ENCODE measurements at places on chromosomes 5 and 9.

- DNase-seq: no peak
Measured at GRCh38 chr9:84402517-84402916, 62.0 kb upstream of the SLC28A3 start.

GRCh38 chr9:113876151-113876992 lies at the start of gene ZNF618:
Gene ZNF618, plus strand, starts transcription at chr9:113876309. Its CDS starts 72 bp downstream, at chr9:113876381.
- DNase-seq: peak; percentile 26

DNA sequence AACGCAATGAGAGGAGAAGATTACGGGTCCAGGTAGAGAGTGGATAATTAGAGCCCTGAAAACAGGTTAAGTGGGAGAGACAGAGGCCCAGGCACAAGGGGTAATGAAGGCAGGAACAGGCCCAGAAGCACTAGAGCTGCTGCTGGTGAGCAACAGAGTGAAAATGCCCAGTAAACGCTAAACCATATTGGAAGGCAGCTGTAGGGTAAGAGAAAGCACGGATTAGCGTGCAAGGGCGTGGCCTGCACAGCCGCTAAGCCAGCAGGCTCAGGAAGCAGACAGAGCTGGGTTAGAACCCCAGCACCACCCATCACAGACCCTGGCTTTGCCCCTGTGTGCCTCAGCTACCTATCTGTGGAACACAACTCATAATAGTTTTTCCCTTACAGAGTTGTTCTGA lies 93.2 kb downstream of the PAX5 start:
- DNase-seq: no peak

- no peak for DNase-seq
Measured at GRCh38 chr5:31404325-31404724, 127.6 kb downstream of the DROSHA start.

DNA sequence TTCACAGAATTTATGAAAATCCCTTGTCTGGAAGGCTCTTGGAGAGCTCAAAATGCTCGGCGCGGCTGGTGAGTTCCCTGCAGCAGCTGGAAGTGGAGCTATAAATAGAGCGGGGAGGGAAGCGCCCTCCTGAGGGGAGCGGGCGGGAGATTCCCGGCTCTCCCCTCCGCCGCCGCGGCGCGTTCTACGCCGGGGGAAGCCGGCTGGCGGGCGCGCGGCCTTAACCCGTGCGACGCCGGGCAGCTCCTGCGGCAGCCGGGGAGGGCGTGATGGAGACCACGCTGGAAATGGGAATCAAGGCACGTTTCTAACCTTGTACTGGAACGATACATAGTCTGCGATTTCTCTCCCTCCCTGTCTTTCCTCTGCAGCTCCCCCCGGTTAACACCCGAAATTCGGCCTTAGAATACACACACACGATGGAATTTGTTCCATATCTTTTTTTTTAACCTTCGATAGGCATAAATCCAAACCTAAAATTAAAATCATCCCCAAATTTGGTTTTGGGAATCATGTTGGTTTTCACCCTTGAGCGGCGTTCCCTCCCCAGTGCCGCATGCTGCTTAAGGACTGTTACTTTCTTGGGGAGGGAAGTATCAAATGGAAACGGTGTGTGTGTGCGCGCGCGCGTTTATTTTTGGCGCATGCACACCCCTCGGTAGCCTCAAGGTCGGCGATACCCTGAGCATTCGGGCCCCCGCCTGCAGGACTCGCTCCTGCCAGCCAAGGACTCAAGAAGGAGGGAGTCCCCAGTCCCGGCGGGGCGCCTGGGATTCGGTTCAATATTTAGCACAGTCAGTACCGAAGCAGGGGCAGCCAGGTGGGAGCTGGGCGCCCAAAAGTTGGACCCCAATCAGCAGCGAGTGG lies 306.3 kb upstream of the KCNN2 start:
- DNase-seq: no peak

- DNase-seq: no peak
Measured at GRCh38 chr5:176899296-176899891, at the start of gene HK3. Gene HK3, minus strand, starts transcription at chr5:176899346. Its CDS starts 3,187 bp downstream, at chr5:176896159.

- no peak for DNase-seq
Measured at GRCh38 chr5:9544056-9544455, 1.8 kb downstream of the SEMA5A start.

DNA sequence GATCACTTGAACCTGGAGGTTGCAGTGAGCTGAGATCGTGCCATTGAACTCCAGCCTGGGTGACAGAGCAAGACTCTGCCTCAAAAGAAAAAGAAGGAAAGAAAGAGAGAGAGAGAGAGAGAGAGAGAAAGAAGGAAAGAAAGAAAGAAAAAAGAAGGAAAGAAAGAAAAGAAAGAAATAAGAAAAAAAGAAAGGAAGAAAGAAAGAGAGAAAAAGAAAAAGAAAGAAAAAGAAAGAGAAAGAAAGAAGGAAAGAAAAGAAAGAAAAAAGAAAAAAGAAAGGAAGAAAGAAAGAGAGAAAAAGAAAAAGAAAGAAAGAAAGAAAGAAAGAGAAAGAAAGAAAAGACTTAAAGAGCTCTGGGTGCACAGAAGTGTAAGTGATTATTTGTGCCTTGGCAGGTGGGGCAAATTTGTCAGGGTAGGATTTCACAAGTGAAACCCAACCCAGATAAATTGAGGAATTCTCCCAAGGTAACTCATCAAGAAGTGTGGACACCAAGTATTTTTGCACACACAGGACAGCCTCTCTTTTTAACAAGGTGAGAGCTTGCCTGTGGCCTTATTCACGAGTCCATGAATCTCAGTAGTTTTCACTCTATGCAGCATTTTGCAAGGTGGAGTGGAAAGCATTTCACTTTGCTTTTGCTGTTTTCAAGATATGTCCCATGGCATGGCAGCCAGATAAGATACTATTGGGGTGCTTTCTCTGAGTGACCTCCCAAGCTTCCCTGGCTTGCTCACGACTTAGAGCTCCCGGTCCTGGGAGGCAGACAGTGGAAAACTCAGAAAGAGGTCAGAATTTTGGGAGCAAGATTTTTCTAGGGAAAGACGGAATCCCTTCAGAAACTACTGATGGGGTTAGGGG lies 57.8 kb downstream of the C9orf153 start:
- no peak for DNase-seq

DNA sequence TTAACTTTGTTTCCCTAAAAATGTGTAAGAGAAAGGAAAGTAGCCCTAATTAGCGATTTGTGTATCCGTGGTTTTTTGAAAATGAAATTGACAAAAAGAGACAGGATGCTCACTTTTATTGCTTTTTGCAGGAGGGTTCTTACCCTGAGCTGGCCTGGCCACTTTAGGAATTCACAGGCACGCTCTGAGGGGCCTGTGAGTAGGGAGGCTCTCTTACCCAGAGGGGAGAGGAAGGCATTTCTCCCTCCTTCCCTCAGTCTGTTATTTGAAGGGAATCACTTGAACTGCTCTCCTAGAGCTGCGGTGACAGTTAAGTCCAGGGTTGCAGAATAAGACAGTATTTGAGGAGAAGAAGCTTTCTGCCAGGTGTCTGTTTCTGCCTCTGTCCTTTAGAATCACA lies 16.7 kb downstream of the PIK3R1 start:
- DNase-seq: no peak

GRCh38 chr9:137456061-137456863 lies 2.9 kb downstream of the NSMF start:
- no peak for DNase-seq

DNA sequence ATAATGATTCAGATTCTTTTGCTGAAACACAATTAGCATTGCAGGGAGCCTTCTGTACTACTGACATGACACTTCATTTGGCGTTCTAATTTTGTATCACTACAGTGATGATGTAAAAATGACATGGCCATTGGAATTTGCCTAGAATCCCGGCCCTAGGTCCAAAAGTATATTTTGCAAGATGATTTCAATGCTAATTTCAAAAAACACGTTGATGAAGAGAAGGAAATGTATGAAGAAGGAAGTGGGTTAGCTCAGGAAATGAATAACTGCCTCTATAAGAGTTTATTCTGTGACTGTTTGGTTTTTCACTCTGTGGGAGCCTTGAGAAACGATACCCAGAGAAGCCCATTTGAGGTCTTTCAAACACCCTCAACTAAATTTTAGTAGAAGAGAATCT lies 59.3 kb downstream of the OSTF1 start:
- DNase-seq: no peak

DNA sequence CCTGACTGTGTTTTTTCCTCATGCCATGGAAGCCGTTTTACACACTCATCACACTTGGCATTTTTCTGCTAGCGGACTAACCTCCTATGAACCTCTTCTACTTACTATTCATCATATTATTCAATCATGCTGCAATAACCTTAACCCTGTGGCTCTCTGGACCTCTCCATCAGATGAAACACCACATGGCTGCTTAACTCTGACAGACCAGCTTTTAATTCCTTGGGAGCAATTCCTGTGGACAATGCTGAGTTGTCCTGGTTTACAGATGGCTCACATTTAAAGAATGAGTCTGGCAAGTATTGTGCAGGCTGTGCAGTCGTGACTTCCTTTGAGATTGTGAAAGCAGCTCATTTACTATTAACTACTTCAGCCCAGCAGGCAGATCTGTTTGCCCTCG lies 9.0 kb downstream of the OR1J1 start:
- no peak for DNase-seq

GRCh38 chr9:34338665-34339385 lies 9.5 kb downstream of the NUDT2 start:
- no peak for DNase-seq

DNA sequence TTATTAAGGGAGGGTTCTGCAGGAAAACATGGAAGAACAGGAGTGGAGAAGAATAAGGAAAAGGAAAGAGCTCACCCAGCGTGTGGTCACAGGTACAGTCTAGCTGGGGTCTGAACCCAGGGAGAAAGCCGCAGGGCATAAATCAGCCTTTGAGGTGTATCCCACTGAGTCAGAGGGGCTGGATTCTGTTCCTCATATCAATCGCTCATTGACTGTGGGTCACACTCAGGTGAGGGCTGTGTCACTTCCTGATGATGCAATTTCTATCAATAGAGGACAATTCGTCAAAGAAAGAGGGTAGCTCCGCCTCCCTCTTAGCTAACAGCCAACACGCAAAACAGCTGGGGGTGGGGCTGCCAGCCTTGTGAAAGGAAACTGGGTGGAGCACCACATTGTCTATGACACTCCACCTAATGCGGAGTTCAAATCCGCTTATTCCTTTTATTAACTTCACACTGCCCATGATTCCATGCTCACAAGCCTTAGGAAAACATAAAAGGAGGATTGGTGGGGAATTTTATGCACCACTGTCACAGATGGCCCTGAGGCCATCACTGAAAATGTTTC lies 176.2 kb downstream of the ICE1 start:
- DNase-seq: peak; percentile 92

DNA sequence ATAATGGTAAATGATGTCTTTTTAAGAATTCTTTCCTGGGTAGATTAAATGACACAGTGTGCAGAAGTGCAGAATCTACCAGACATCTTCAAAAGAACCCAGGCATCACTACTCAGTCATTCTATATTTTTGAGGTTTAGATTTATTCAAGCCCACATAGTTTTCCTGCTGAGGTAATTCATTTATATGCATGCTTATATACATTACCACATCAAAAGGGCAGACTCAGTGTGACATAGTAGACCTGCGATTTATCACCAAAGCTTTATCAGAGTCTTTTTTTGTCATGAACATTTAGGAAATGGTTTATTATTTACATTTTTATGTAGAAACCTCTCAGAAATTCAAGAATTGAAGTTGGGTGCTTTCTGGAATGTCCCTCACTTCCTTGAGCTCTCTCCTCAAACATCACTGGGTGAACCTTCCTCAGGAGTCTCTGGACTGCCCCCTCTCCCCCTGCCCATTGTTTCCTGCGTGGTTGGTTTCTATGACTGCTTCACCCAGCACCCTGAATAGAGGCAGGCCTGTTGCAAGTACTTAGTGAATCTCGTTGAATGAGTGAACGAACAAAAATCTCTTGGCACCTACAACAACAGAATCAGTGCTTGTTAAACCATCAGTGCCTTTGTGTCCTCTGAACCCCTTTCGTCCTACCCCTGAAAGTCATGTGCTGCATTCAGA lies 42.5 kb downstream of the ADAMTS16 start:
- peak; percentile 96 for DNase-seq

GRCh38 chr5:154444556-154445421 lies 1.0 kb upstream of the SAP30L start:
- peak; percentile 45 for DNase-seq

GRCh38 chr9:127166651-127167524 lies 44.5 kb upstream of the ANGPTL2 start:
- DNase-seq: peak; percentile 78
